ENCODE measurements at places on chromosomes 1 and 21. TPM values are rescaled to one million over a fixed set of nuclear protein-coding genes. Genes with fewer than 3 reads are reported as not detected.

GRCh38 chr1:220221269-220221668 is 51.0 kb downstream of the RAB3GAP2 start:
- no peak for DNase-seq

GRCh38 chr1:111214884-111215283 is 12.6 kb upstream of the CHI3L2 start:
- DNase-seq: peak; percentile 85

- no peak for DNase-seq
Measured at GRCh38 chr1:98325646-98326440, 335.7 kb upstream of the SNX7 start.

DNA sequence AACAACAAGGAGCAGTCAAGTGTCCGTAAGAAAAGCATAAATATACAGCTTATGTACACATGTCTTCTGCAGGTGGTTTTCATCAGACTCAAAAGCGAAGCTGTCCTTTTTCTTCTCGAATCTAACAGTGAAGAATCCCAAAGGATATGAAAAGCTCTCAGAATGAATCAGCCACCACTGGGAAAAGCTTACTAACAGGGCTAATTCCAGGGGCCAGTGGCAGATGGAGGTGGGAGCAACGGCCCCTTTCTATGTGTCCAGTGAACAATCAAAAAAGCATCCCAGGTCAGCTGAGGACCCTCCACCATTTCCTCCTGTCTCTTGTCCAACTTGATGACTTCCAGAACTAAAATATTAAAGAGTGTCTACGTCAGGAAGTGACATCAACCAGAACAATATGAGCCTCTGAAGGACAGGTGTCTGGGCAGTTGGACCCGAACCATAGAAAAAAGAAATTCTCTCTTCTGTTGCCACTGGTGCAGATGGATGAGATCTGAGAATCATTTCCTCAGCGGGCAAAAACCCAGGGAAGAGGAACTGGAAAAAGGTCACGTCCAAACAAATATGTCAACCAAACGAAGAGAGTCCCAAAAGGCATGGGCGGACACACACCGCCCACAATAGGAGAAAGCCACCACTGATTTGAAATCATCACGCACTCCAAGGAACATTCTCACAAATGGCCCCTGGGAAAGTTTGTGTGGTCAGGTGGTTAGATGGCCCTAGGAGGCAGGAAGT is 70.4 kb upstream of the TIAM1 start:
- DNase-seq: no peak

- no peak for DNase-seq
Measured at GRCh38 chr1:161940866-161941591, 82.6 kb downstream of the OLFML2B start.

GRCh38 chr21:34004974-34005373 is 68.4 kb upstream of the MRPS6 start:
- DNase-seq: no peak

DNA sequence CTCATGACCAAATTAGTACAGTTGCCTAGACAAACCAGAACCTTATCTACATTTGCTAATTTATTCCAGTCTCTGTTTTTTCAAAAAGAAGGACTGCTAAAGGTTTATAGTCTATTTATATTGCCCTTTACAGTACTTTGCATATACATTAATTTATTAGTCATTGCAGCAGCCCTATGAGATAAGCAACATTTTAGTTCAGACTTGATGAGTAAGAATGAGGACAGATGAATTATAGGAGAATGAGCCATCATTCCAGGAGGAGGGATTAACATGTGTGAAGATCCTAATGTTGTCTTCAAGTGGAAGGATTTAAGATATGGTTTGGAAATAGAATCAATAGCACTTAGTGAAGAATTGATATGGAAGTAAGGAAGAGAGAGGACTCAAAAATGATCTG is 152.4 kb downstream of the KCTD3 start:
- DNase-seq: no peak

GRCh38 chr1:113701429-113701828 is 57.9 kb downstream of the PHTF1 start:
- DNase-seq: no peak

Gene CLCA1
- not detected for total RNA-seq

Gene NKAIN1
- not detected for total RNA-seq

Gene FAM151A
- not detected for total RNA-seq

Gene ATP5PB
- total RNA-seq: 331 TPM

Gene CLEC20A
- total RNA-seq: not detected

Gene GBP1
- 48.2 TPM for total RNA-seq

Gene ANKRD65
- total RNA-seq: not detected

Gene ASAP3
- total RNA-seq: 1.3 TPM

Data from activated naive CD4-positive, alpha-beta T cell treated with anti-CD3 and anti-CD28 coated beads for 36 hours (primary cell).